ENCODE measurements at places on chromosomes 3 and 15.

DNA sequence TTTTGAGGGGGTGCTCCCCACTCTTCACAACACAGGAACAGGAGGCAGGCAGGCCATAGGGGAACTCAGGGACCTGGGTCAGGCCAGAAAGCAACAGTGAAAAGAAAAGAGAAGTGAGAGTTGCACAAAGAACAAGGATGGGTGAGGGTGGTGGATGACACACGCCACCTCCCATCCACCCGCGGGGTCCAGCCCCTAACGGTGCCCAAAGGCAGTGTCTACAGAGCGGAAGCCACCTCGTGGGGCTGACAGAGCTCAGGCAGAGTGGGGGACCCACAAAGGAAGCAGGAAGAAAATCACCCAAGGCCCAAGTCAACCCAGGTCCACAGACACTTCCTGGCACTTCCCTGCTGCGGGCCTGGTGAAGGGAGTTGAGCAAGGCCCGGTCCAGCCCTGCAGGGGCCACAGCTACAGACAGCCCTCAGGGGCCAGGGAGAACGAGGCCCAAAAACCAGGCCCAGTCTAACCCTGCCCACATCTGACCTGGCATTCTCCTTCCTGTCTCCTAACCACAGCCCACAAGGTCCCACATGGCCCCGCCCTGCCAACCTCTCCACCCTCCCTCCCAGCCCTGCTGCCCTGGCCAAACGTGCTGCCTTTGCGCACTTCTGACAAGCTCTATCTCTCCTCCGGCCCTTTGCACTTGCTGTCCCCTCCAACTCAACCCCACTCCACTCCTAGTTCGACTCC is 5.9 kb downstream of the NUP210 start:
- peak overlapping the region; percentile 3 for H3K4me3 ChIP-seq
- DNase-seq, result peak; percentile 51
- H3K27ac ChIP-seq, result peak overlapping the region; percentile 81
- H3K4me1 ChIP-seq, result peaks cover 57% of the 10 kb centered on the region
- peaks cover 6% of the 10 kb centered on the region for H3K36me3 ChIP-seq
- H3K27me3 ChIP-seq, result no peaks in the 10 kb centered on the region

GRCh38 chr3:63911873-63912767 is at the start of gene SCAANT1:
Gene SCAANT1 (minus strand): TSS chr3:63912383.
- peak within 1 kb of the TSS; percentile 86 for H3K27ac ChIP-seq
- H3K27me3 ChIP-seq, result no peaks in the 10 kb centered on the region
- DNase-seq, result peak; percentile 53
- H3K4me3 ChIP-seq, result peak within 1 kb of the TSS; percentile 56

DNA sequence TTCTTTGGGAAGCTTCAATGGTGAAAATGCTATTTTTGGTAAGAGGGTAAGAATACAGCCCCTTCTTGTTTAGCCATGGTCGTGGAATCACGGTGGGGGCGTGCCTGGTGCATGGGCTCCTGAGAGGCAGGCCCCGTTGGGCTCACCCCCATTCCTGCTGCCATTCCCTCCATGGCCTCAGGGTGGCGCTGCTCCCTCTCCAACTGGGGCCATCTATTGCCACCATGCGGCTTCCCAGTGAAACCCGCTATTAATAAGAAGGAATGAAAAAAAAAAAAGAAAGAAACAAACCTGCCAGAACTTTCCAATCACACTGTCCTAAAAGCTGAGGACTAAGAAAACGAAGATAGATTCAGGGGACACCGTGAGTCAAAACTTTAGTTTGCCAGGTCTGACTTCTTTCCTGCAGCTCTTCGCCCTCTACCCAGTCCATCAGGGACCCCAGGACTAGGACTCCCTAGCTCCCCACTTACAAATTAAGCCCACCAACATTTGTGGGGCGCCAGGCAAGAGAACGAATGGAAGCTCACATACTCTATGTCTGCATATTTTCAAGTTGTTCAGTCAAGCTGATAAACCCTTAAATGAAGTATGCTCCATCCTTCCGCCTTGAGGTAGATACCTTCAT is 30.6 kb upstream of the ABHD2 start:
- H3K4me1 ChIP-seq, result no peaks in the 10 kb centered on the region
- H3K27ac ChIP-seq, result no peak overlapping the region
- no peaks in the 10 kb centered on the region for H3K27me3 ChIP-seq
- DNase-seq, result peak; percentile 52

DNA sequence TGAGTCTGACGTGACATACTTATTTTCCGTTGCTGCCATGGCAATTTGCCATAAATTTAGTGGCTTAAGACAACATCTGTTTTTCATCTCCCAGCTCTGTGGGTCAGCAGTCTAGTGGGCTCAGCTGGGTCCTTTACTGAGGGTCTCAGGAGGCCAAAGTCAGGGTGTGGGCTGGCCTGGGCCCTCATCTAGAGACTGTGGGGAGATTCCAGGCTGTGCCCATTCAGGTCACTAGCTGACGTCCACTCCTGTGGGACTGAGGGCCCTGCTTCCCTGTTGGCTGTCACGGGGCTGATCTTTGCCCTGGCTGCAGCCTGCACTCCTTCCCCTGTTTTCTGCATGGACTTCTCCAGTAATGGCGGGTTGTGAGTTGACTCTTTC is 19.1 kb downstream of the FGD5 start:
- DNase-seq, result no peak
- no peaks in the 10 kb centered on the region for H3K36me3 ChIP-seq
- no peak overlapping the region for H3K27ac ChIP-seq
- no peaks in the 10 kb centered on the region for H3K27me3 ChIP-seq
